Activated effector memory CD4-positive, alpha-beta T cell treated with anti-CD3 and anti-CD28 coated beads, Interleukin-2, amount 50 U/mL, for 16 hours (primary cell): ENCODE measurements at places on chromosomes 7 and 10.

GRCh38 chr7:51114501-51114900 lies 202.1 kb downstream of the COBL start:
- DNase-seq: no peak

- DNase-seq: no peak
Measured at GRCh38 chr10:44983066-44983894, 4.7 kb upstream of the DEPP1 start.

DNA sequence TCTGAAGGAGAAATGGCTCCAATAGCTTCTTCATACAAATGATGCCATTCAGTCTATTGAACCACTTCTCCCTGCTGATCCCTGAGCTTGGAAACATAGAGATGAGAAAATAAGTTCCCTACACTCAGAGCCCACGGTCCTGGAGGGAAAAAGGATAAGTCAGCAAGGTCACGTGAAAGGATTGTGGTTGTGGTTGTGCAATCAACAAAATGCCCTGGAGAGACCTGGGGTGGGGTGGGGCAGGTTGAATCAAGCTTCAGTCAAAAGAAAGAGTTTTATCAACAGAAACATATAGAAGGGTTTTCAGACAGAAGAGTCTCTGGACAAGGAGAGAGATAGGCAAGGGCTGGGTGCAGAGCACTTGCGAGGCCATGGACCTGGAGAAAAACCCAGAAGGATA lies 30.1 kb downstream of the C10orf90 start:
- no peak for DNase-seq

GRCh38 chr7:80771523-80771922 lies 133.1 kb downstream of the CD36 start:
- no peak for DNase-seq

DNA sequence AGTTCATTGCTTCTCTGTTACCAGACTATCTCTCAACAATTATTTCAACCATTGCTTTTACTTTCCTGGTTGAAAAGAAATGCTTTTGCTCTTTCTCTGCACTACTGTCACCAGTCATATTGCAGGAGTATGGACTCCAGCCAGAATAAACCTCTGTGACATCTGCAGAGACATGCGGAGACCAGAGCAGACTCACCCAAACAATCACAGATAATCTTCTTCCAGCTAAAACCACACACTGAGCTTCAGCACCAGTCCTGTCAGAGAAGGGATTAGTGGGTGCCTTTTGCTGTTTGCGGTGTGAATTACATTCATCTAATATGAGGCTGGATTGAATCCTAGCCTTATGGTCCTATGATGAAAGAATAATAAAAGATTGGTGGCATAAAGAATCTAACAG lies 258.6 kb downstream of the CNTNAP2 start:
- no peak for DNase-seq

DNA sequence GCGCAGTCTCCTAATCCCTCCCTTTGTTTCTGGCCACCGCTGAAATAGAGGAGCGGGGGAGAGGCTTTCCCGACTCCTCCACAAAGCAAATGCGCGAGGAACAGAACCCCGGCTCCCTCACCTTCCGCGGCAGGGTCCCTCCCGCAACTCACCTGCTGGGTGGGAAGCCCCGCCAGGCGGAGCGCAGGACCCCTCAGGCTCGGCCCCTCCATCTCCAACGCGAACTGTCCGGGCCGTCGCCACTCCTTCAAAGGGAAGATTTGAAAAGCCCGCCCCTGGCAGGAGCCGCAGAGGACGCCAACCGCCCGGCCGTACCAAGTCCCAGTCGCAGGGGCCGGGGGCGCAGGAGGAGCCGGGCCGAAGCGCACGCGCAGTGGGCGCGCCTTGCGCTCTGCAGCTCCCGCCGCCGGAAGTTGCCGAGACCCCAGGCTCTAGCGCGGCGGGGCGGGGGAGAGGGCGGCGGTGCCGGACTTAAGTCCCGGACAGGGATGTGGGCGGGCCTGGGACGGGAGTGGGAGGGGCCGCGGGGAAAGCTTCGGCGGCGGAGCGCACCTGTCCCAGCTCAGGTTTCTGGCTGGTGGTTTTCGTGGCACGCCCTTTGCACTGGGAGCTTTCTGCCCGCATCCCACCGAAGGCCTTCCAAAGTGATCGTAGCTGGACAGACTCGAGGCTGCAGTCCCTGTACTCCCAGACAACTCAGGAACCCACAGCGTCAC lies at the start of gene RTKN2:
Gene RTKN2, minus strand, starts transcription at position 446 of the 716 bp plus-strand sequence. Its CDS starts 234 bp downstream, at position 212.
- peak; percentile 90 for DNase-seq

GRCh38 chr10:34156781-34157425 lies 658.2 kb downstream of the PARD3 start:
- DNase-seq: no peak

GRCh38 chr7:35825974-35826373 lies 25.1 kb downstream of the SEPTIN7 start:
- no peak for DNase-seq

GRCh38 chr7:71267734-71268469 lies 136.0 kb downstream of the GALNT17 start:
- no peak for DNase-seq

GRCh38 chr10:123863721-123864482 lies 27.7 kb downstream of the CPXM2 start:
- DNase-seq: no peak

- DNase-seq: peak; percentile 34
Measured at GRCh38 chr10:70433581-70434280, 7.8 kb downstream of the NODAL start.

DNA sequence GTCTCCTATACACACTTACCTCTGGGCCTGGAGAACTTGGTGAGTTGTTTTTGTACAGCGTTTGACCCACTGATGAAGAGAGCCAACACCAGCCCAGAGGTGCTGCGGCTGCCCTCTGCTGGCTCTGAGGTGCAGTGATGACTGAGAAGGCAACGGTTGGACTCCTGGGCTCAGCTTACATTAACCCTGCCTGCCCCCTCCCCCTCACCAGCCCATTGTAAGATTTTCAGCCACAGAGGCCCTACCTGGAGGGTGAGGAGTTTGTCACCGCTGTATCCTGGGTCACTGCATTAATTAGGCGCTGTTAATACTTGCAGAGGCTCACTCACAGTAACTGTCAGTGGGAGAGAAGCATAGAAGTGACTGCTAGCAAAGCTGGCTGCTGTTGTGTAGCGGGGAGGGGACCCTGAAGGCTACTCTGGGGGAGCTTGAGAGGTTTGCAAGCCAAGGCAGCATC lies 19.0 kb upstream of the ANKRD2 start:
- DNase-seq: peak; percentile 86

GRCh38 chr10:72727130-72727529 lies 35.2 kb downstream of the MCU start:
- DNase-seq: no peak

DNA sequence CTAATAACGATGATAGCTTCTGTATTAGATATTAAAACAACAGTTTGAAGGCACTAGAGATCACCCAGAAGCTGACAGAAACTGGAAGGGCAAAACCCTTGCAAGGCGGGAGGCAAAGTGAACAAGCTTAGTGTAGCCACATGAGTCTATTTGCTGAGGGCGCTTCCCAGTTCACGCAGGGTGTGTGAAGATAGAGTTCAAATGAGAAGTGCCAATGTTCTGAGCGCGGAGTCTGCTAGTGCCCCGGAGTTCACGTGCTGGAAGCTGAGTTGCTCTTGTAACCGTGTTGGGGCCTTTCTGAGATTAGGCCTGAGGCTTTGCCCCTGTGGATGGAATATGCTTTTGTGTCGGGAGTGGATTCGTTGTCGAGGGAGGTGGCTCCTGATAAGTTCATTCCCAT lies 16.6 kb upstream of the GTPBP4 start:
- DNase-seq: peak; percentile 16

DNA sequence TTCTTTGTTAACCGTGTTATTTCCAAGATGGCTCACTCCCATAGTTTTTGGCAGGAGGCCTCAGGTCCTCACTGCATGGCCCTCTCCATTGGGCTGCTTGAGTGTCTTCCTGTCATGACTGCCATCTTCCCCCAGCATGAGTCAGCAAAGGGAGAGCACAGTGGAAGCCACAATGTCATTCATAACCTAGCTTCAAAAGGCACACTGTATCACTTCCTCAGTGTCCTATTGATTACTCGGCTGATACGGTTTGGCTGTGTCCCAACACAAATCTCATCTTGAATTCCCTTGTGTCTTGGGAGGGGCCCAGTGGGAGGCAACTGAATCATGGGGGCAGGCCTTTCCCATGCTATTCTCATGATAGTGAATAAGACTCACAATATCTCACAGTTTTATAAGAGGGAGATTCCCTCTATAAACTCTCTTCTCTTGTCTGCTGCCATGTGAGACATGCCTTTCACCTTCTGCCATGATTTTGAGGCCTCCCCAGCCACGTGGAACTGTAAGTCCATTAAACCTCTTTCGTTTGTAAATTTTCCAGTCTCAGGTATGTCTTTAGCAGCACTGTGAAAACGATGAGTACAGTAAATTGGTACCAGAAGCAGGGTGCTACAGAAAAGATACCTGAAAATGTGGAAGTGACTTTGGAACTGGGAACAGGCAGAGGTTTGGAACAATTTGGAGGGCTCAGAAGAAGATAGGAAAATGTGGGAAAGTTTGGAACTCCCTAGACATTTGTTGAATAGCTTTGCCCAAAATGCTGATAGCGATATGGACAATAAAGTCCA lies 106.5 kb downstream of the PRLHR start:
- DNase-seq: no peak

DNA sequence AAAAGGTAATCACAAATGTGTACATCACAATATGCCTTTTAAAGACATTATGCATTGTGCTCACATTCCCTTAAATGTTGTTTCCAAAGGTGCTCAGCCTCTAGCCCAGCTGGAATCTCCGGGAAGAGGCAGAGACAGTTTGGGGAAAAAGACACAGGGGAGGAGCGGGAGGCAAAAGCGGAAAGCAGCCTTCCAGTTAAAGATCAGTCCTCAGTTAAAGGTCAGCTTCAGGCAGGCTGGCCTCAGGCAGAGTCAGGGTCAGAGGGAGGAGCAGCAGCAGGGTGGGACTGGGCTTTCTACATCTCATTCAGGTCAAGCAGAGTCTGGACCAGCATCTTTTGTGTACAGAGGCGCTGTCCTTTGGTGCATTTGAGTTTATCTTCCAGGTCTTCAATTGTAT lies 18.6 kb downstream of the ST7 start:
- no peak for DNase-seq

DNA sequence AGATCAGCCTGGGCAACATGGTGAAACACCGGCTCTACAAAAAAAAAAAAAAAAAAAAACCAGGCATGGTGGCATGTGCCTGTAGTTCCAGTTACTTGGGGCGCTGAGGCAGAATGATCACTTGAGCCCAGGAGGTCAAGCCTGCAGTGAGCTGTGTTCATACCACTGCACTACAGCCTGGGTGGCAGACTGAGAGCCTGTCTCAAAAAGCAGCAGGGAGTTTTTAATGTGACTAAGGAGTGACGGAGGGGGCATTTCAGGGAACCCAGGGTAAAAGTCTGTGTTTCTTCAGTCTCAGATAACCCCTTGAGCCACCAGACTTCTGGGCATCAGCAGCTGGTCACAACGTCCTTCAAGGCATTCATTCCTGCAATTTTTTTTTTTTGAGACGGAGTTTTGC lies 2.2 kb upstream of the C10orf95 start:
- DNase-seq: no peak

- DNase-seq: no peak
Measured at GRCh38 chr7:2100278-2101208, 132.2 kb downstream of the MAD1L1 start.

GRCh38 chr10:73848821-73849489 lies 25.4 kb downstream of the CAMK2G start:
- DNase-seq: peak; percentile 96

- no peak for DNase-seq
Measured at GRCh38 chr10:69056129-69056528, 31.8 kb upstream of the SRGN start.

DNA sequence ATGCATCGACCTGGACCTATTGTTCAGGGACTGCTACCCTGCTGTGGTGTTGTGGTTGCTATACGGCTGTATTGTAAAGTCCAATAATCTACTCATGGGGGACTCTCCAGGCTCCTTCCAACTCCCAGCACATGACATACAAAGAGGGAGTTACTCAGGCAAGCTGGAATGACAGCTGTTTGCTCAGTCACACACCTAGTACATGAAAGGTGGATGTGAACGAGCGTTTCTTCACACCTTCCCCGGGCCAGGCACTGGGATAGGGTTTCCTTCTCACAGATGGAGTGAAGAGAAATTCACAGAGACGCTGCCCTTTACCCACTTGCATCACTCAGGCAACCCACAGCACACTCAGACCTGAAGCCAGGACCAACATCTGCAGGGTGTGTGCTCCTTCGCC lies 215.7 kb downstream of the TNS3 start:
- no peak for DNase-seq

DNA sequence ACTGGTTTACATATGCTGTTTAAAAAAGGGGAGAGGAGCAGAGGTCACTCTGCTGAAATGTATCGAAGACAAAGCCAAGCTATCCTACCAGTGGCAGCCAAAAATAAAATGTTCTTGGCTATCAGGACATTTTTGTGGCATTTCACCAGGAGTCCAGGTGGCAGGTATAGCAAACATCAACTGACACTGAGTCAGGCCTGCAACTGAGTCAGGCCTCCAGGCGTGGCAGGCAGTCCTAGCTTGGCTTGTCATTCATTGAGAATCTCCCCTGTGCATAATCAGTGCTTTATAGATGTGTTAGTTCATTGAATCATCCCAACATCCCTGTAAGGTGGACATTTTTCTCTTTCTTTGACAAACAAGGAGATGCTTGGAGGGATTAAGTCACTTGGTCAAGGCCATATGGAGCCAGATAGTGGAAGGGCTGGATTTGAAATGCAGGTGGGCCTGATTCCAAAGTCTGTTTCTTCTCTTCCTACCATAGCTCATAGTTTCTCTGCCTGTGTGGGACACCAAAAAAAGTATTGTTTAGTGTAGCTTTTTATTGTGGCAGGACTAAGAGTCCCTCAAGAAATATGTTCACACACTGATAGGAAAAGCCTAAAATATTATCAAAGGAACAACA lies 4.3 kb downstream of the DYNC1I1 start:
- DNase-seq: no peak

- peak; percentile 68 for DNase-seq
Measured at GRCh38 chr7:142711746-142712616, 37.3 kb upstream of the PRSS1 start.

- DNase-seq: no peak
Measured at GRCh38 chr7:108093341-108093740, 36.8 kb downstream of the LAMB4 start.

DNA sequence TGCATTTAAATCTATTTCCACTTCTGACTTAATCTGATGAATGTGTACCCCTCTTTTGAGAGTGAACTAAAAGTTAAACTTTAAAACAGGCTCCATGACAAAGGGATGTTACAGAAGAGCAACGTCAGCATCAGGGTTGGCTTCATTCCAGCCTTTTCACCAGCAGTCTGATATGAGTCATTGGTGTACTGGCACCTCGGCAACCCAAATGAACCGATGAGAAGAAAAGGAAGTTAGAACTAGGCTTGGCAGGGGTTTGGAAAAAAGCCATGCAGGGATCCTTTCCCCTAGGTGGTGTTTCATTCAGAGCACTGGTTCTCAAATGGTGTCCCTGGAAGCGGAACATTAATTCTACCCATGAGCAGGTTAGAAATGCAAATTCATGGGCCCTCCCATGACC lies 53.6 kb downstream of the SEC61G start:
- no peak for DNase-seq

DNA sequence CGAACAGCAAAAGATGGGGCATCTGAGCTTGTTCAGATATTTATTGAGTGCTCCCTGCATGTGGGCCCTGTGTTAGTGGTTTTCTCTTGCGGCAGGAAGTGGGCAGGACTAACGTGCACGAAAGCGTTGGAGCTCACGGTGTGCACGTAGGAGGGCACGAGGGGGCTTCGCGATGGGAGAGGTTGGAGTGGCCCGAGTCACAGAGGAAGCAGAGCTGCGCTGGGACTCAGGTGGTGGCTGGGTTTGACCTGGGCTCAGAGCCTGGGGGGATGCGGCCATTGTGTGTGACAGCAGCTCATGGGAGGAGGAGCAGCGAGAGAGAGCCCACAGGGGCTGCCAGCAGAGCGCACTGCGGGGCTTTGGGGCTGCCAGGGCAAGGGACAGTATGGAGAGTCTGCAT lies 7.7 kb downstream of the ZSCAN25 start:
- DNase-seq: peak; percentile 84
